ENCODE measurements at places on chromosomes 5 and 9.
A peak's percentile ranks its signal among the peaks of the same experiment; 100 is the strongest.

GRCh38 chr5:82160948-82161347, 117.2 kb downstream of the RPS23 start:
- no peak for DNase-seq

- no peak for DNase-seq
Observed at GRCh38 chr5:25975885-25976284, 1062.5 kb downstream of the CDH9 start.

DNA sequence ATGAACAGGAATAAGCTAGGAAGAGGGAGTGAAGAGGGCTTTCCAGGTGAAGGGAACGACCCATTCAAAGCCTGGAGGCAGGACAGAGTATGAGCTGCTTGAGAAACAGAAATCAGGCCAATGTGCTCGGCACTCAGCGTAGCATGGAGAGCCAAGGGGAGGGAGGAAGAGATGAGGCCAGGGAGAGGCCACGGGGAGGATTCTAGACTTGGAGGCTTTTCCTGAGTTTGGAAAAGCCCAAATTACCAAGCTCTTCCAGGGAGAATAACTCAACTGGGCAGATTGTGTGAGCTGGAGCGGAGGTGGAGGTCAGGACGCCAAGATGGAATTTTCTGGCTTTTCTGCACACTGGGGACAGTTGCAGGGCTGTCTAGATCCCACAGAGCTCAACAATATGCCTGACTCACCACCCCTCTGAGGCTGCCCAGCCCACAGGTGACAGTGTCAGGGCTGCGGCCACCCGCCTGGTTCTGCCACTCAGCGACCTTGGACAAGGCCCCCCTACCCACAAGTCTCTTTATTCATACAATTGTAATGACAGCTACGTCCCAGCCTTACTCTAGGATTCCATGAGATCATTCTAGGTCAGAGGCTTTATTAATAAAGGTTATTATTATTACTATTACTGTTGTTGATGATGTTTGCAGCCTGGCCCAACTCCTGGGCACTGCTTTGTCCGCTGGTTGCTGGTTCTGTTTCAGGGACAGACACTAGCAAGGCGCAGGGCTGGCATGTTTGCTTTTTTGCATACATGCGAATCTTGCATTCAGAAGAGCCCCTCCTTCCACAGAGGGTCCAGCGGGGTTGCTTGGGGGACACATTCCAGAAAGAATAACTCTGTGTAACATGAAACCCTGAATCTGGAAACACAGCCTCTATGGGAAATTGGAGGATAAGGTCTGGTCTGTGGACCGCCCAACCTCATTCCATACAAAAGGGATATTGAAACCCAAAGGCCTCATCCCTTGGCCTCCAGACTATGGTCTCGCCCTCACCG, 9.4 kb upstream of the LMX1B start:
- DNase-seq, result no peak

- DNase-seq, result no peak
Observed at GRCh38 chr9:95286151-95286550, 31.4 kb downstream of the FANCC start.

GRCh38 chr9:93286252-93287188, 102.6 kb downstream of the WNK2 start:
- no peak for DNase-seq

GRCh38 chr5:35032356-35032755, 15.4 kb downstream of the AGXT2 start:
- DNase-seq, result peak; percentile 7

DNA sequence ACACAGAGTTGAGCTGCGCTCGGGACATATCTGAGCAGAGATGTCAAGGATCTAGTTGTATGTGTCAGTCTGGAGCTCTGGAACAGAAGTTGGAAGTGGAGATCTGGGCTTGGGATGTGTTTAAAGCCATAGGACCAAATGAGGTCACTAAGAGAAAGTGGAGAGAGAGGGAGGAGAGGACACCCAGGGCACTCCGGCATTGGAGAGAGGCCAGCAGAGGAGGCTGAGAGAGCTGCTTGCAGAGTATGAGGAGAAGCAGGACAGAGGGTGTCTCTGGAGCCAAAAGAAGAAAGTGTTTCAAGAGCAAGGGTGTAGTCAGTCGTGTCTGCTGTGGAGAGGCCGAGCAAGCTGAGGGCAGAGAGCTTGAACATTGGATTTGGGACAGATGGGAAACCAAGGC, 34.7 kb downstream of the ARHGEF37 start:
- no peak for DNase-seq

DNA sequence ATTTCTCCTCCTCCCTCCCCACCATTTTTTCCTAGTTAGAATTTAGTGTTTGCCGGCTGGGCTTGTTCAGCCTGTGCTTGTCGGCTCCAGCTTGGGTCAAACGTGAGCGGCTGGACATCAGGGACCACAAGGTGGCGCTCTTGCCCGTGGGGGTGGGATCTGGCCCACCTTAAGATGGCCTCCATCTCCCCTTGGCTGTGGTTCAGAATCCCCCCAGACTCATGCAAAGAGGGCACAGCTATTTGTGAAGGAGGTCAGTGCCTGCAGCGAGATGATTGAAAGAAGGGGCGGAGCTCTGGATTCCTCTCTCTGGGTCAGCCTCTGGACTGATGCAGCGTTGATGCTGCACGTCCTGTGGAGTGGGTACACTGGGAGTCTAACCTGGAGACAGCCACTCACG, 283.3 kb upstream of the TUT7 start:
- DNase-seq, result peak; percentile 82

DNA sequence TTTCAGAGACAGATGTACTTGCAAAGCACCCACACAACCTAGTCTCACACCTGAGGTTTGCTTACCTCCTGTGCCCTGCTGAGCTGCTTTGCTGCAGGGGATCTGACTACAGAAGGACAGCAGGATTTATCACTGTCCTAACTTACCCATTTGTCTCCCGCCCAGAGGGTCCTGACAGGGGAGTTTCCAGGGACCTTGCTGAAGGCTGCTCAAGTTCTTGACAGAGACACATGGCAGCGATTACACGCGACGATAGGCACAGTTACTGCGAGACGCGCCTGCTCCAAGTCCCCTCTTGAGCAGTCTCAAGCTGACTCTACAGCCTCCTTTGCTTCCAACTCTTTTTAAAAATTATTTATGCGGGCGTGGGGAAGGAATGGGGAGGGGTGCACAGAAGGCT, 24.6 kb upstream of the GALNT10 start:
- DNase-seq, result peak; percentile 30

DNA sequence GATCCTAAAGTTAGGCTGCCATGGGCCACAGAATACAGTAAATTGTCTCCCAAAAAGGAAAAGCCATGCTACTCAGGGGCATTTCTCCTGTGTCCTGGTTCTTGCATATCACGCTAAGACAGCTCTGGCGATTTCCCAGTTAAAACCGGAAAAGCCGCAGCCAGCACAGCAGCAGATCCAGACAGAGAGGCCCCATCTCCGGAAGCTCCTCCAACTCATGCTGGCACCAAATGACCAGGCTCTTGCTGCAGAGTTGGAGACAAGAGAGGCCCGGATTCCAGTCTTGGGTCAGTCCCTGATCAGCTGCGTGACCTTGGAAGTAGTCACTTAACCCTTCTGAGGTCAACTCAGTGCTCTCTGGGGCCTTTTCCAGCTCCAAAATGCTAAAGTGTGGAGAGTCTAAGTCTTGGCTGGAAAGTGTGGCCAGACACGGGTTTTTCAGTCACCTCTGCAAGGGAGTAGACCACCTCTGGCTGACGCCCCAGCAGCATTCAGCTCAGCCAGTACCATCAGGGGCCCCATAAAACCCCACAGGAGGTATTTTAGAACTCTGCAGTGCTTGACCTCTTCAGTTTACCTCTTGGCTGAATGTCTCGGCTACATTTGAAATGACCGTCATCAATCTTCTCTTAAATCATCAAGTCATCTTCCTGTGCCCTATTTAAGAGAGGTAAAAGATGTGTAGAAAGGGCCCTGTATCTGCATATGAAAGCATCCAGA, 16.2 kb downstream of the GDNF start:
- DNase-seq, result no peak

GRCh38 chr5:148915224-148915817, 88.9 kb downstream of the ADRB2 start:
- no peak for DNase-seq

GRCh38 chr9:112063586-112063985, 111.5 kb downstream of the SUSD1 start:
- DNase-seq, result no peak

- peak; percentile 73 for DNase-seq
Observed at GRCh38 chr9:92790542-92791527, 26.2 kb upstream of the BICD2 start.

DNA sequence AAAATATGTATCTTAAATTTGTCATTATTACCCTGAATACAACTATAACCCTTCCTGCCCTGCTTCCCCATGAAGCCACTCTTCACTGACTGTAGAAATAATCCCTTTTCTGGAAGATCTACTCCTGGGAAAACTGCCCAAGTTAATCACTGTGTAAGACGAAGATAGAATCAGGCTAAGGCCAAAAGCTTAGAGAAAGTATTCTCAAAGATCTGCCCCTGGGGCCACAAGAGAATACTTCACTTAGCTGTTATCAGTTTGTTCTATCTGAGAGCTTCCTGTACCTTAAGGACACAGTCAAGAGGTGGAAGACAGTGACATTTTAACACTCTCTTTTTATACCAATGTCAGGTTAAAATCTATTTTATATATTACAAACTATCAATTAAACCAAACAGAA, 33.8 kb downstream of the RNF145 start:
- DNase-seq, result no peak

DNA sequence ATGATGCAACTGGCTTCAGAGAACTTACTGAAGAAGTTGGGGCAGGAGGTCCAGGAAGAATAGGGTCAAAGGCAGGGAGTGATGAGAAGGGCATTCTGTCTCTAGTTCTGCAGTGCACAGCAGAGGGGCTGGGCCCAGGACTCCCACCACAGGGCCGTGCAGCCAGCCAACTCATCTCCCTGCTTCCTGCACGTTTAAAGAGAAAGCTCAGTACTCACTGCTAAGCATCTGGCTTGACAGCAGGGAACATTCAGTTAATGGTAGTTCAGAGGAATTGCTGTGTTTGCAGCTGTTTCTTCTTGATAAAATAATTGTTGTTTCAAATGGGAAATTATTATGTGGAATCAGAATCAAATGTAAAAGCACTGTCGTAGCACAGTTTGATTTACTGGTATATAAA, 25.6 kb upstream of the SCAMP1 start:
- DNase-seq, result no peak

DNA sequence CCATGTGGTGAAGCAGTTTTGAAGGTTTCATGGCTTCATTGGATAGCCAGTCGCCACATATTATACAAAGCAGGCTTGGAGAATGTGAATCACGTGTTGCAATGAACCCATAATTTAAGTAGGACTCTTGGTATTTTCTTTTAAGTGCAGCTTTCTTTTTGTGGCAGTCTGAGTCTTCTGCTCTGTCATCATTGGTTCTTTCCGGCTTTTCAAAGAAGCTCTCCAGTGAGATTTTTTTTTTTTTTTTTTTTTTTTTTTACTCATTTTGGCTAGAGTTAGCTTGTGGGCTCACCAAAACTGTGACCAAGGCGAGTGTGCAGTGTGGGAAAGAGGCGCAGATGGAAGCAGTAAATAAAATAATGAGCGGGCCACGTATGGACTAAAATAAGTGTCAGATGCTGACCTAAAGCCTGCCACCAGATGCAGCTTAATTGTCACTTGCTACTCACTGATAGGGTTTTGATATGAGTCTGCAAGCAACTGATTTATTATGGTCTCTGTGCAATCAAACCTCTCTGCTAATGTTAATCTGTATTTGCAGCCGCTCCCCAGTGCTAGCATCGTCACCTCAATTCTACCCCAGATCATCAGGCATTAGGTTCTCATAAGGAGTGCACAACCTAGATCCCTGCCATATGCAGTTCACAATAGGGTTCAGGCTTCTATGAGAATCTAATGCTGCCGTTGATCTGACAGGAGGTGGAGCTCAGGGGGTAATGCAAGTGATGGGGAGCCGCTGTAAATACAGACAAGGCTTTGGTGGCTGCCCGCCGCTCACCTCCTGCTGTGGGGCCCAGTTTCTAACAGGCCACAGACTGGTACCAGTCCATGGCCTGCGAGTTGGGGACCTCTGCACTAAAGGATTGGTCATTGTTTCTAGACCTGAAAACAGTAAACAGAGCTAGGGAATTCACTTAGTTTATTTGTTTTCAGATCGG, 45.5 kb upstream of the LARP1 start:
- no peak for DNase-seq

GRCh38 chr9:133916159-133916541, 76.0 kb downstream of the VAV2 start:
- peak; percentile 82 for DNase-seq

- DNase-seq, result no peak
Observed at GRCh38 chr9:72465593-72465984, 55.8 kb upstream of the TMC1 start.

- peak; percentile 71 for DNase-seq
Observed at GRCh38 chr9:128034821-128035652, 32.1 kb downstream of the NAIF1 start.

- DNase-seq, result no peak
Observed at GRCh38 chr5:31982621-31983020, 191.5 kb downstream of the GOLPH3 start.

GRCh38 chr5:13946111-13946510, 1.6 kb upstream of the DNAH5 start:
- DNase-seq, result no peak

Measured in brain (organoid and tissue), 16 donors.